ENCODE measurements at places on chromosomes 11 and 22. TPM values are rescaled to one million over a fixed set of nuclear protein-coding genes. Genes with fewer than 3 reads are reported as not detected.
A peak's percentile ranks its signal among the peaks of the same experiment; 100 is the strongest.

EMID1 gene
- total RNA-seq = 0.32 TPM

DNA sequence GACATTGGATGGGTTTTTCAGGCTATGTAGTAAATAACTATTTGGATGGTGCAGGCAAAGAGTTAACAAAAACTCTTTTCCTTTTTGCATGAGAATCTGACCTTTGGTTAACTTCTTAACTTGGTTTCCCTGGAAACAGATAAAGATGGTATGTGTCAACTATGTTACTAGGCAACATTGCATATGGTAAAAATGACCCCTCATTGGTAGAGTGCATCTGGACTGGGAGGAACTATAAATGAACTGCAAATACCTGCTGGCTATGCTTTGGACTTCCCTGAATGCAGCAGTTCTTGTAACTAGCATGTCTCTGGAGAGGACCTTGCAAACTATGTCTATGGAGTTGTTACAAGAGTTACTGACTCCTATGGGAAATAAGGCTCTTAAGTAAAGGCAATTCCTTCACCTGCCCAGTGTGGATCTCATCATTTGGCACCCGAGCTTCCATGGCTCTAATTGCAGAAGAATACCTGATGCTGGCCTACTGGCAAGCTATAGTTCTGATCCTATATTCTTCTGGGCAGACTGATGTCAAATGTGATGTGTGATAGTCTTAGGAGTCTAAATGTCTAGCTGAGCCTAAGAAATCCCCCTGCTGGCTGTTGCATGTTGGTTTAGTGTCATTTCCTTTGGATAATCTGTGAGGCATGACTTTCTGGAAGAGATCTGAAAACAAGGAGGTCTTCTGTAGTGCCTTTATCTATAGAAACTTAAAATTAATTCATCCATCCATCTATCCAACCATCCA lies 126.7 kb upstream of the MTMR2 start:
- DNase-seq = no peak

GRCh38 chr11:122004446-122004845 lies 111.6 kb downstream of the BLID start:
- DNase-seq = no peak

OR4D5 gene
- total RNA-seq = not detected

DNA sequence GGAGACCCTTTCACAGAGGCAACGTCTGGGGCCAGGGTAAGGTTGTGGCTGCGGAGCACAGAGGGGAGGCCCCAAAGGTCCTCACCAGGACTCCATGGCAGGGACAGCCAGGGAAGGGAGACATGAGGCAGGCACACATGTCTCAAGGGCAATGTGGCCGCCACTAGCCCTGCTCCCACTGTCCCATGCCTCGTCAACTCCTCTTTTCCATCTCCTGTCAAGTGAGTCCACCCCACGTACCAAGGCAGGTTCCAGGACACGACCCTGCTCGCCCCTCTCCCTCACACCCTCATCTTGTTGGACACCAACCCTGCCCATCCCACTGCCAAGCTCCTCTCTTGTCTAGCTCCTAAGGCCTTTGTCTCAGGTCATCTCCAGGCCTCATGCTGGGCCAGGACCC lies 73.2 kb downstream of the RRM1 start:
- DNase-seq = no peak

GRCh38 chr22:49962751-49963646 lies 2.4 kb downstream of the PIM3 start:
- peak; percentile 26 for DNase-seq

DNA sequence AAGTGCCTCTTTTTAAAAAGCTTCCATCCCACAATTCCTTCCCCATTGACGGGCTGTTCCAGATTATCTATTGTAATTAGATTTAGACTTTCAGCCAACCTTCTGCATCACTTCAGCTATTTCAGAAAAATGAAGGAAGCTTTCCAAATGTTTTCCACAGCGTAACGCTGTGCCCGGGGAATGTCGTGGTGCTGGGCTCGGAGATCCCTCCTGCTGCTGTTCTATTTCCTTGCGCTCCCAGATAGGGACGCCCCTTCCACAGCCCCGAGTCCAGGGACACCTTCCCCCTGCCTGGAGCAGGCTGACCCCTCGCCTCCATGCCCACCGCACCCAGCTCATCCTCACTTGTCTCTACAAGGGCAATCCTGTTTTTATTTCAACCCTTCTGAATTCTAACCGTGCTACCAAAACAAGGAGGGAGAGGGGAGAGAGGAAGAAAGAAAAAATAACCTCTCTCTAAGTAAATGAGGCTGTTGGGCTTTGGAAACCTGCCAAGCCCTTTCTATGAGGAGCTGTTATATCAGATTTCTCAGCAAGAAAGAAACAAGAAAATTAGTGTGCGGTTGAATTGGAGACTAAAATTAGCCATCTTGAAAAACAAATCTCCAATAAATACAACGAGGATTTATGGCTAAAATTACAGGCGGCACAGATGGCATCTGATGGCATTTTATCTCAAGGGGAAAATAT lies 366.9 kb downstream of the BRD1 start:
- DNase-seq = no peak

GPR83 gene
- total RNA-seq = not detected

NEFH gene
- total RNA-seq = 0.07 TPM

DNA sequence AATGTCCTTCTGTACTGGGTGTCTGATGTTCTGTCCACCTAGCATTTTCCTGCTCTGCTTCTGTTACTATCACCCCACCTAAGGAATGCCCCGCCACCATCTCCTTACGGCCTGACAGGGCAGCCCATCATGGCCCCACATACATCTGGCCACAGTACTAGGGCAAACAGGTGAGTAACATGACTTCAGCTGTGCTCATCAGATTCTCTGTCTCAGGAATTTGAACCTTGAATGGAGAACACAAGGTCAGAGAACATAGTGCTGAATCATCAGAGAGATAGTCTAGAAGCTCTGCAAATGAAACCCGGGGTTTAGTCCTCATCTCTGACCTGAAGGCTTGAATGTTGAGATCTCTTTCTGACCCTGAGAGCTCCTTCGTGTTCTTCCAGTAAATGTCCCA lies 32.4 kb downstream of the ZC3H12C start:
- DNase-seq = no peak

Data from heart left ventricle (tissue), 16 donors.